G401 (cell line): ENCODE measurements at places on chromosomes 1 and 21. TPM values are rescaled to one million over a fixed set of nuclear protein-coding genes. Genes with fewer than 3 reads are reported as not detected.

DNA sequence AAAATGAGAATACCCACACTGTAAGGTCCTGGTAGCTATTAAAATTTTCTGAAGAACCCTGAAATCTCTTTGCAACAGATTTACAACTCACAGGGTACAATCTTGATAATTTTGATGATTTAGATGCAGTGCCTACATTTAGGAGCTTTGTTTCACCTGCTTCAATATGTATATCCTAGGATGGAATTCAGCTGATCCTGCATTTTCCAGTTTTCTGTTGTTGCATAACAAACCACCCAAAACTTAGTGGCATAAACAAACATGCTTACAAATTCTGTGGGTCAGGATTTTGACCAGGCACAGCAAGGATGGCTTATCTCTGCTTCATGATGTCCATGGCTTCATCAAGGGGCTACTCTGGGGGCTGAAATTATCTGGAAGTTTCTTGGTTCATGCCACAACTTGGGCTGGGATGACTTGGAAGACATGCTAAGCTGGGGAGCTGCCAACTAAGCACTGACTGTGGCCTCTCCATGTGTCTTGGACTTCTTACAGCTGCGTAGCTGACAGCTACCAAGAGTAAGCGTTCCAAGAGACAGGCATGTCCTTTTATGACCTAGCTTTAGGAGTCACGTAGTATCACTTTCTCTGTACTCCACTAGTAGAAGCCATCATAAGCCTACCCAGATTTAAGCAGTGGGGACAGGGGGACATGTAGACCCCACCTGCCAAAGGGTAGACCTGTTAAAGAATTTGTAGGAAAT, 108.5 kb downstream of the CACHD1 start:
- no peak for DNase-seq

GRCh38 chr1:11245904-11246719, 16.2 kb downstream of the MTOR start:
- DNase-seq, result no peak

DNA sequence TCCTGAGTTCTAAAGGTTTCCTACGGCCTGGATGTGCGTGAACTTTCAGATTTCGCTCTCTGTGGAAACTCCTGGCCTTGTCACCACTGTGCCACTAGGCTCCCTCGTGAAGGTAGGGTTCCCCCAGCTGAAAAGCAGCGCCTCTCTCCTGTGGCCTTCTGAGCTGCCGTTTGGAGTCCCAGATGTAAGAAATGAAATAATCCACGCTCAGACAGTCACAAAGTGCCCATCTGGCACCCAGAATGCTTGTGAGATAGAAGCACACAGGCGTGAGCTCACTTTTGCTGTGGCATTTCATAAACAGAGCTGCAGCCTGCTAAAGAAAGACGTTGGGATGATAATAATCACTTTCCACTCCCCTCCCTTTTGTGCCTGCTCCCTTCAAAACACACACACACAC, 65.8 kb downstream of the LMO4 start:
- no peak for DNase-seq

The AMY1B gene
- not detected in 2 replicates for total RNA-seq

The CACNA1S gene
- total RNA-seq, result 0.06 TPM in 1 of 2 replicates, not detected in the other
